ENCODE measurements at places on chromosomes 4 and X. TPM values are rescaled to one million over a fixed set of nuclear protein-coding genes. Genes with fewer than 3 reads are reported as not detected.

The GNRHR gene
- not detected for polyA plus RNA-seq

The TLR2 gene
- 2.1 TPM for polyA plus RNA-seq

The SERTM2 gene
- not detected for polyA plus RNA-seq

The DCAF8L2 gene
- polyA plus RNA-seq, result not detected

The SPANXB1 gene
- not detected for polyA plus RNA-seq

DNA sequence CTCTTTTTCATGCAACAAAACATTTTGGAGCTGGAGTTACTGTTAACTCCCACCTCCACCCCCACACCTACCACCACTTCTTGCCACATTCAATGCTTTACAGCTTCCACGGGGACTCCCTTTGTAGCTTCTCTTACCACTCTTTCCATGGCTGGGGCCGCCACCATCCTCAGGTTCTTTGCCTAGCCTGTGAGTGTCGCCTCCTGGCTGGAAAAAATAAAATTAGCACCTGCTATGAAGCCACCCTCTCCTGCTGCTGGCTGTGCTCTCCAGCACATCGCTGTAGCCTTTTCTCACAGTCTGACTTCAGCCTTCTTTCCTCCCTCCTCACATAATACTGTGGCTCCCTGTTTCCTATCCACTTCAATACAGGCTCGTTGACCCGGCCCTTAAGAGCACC lies 114.4 kb downstream of the FRAS1 start:
- no peaks in the 10 kb centered on the region for H3K36me3 ChIP-seq
- H3K4me1 ChIP-seq, result no peaks in the 10 kb centered on the region
- no peak overlapping the region for H3K27ac ChIP-seq
- DNase-seq, result no peak

DNA sequence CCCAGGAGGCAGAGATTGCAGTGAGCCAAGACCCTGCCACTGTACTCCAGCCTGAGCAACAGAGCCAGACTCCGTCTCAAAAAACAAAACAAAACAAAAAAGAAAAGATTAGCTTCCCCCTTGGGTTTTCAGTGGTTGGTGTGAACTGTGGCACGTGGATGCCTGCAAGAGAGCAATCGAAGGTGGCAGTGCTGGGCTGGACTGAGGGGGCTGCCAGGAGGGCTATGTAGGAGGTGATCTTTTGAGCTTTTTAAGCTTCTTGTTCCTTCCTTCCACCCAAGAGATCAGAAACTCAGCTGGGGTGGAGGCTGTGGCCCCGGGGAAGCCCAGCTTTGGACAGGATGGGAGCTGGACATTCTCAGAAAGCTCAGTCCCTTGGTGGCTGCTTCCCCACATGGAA lies 49.6 kb downstream of the PRPS1 start:
- H3K27ac ChIP-seq, result peak overlapping the region; percentile 98
- peaks cover 8% of the 10 kb centered on the region for H3K36me3 ChIP-seq
- peaks cover 61% of the 10 kb centered on the region for H3K4me1 ChIP-seq
- peak overlapping the region; percentile 81 for H3K4me3 ChIP-seq

GRCh38 chr4:152655272-152656129 lies 24.3 kb downstream of the TMEM154 start:
- H3K4me1 ChIP-seq, result peaks cover 63% of the 10 kb centered on the region
- no peak for DNase-seq
- peaks cover 24% of the 10 kb centered on the region for H3K36me3 ChIP-seq
- H3K27me3 ChIP-seq, result no peaks in the 10 kb centered on the region
- peak overlapping the region; percentile 59 for H3K4me3 ChIP-seq

- no peak overlapping the region for H3K27ac ChIP-seq
- peaks cover 4% of the 10 kb centered on the region for H3K36me3 ChIP-seq
- no peaks in the 10 kb centered on the region for H3K27me3 ChIP-seq
- no peaks in the 10 kb centered on the region for H3K4me1 ChIP-seq
- H3K4me3 ChIP-seq, result no peak overlapping the region
Observed at GRCh38 chrX:31123335-31123734, 51.5 kb upstream of the FTHL17 start.

DNA sequence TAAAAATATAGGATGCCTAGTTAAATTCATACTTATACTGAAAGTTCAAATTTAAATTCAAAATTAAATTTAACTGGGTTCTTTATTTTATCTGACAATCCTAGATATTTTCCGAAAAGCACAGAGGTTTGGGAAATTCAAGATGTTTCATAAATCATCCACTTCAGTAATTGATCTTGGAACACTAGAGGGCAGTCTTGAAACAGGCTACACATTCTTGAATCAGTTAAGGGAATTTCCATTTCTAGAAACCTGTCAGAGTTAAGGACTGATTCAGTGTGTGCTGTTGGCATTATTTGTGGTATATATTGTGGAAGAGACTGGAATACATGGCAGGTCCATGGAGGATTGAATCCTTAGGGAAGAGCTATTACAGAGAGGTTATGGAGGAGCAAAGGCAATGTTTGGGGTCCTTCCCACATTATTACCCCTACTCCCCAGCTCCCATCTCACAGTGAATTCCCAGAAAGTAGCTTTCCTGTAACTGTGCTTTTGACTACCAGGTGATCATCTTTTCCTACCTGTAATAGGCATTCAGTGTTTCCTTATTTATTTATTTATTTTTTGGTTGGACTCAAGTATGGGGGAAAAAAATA lies 92.9 kb downstream of the EGF start:
- no peaks in the 10 kb centered on the region for H3K27me3 ChIP-seq
- no peak overlapping the region for H3K27ac ChIP-seq
- no peaks in the 10 kb centered on the region for H3K36me3 ChIP-seq
- no peak overlapping the region for H3K4me3 ChIP-seq
- H3K4me1 ChIP-seq, result no peaks in the 10 kb centered on the region
- peak; percentile 37 for DNase-seq

DNA sequence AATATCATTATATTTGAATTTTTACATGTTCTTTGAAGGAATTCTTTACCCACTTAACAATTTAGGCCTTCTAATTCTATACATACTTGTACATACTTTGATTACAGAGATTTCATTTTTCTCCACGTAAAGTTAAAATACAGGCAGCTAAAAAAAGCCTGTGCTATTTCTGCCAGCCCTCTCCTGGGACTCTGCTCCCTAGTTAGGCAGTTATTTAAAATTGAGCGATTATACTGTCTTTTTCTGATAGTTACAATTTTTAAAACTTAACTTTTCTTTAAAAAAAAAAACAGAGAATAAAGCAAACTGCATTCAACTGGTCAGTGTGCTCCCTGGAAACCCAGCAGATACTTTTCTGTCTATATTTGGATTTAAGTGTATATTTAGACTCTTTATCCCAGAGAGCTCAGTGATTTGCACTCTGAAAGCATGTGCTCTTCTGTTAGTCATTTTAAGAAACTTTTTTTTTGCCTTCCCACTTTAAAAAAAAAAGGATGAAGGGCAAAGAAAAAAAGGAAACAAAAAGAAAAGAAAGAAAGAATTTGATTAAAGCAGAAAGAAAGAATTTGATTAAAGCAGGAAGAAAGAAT lies 18.1 kb upstream of the FAM241A start:
- H3K4me1 ChIP-seq, result no peaks in the 10 kb centered on the region
- no peak overlapping the region for H3K4me3 ChIP-seq
- H3K36me3 ChIP-seq, result no peaks in the 10 kb centered on the region
- H3K27me3 ChIP-seq, result no peaks in the 10 kb centered on the region
- DNase-seq, result no peak

DNA sequence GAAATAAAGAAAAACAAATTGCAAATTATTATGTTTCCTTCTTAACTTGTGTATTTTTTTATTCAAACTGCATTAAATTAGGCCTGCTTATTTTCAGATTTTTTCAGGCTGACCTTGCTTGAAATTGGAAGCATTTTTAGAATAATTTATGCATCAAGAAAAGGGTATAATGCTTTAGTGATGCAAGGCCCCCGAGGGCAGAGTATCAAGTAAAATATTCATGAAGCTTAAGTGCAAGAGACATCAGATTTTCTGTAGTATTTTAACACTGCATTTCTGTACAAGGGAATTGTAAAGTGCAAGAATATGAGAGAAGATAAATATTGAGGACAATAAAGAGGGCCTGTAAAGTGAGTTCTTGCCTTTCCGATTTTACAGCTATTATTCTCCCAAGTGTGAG lies 485.8 kb upstream of the ATOH1 start:
- DNase-seq, result no peak
- H3K4me1 ChIP-seq, result no peaks in the 10 kb centered on the region
- H3K27me3 ChIP-seq, result no peaks in the 10 kb centered on the region
- no peak overlapping the region for H3K27ac ChIP-seq
- no peaks in the 10 kb centered on the region for H3K36me3 ChIP-seq

- no peak overlapping the region for H3K4me3 ChIP-seq
- no peaks in the 10 kb centered on the region for H3K27me3 ChIP-seq
- no peak for DNase-seq
- H3K36me3 ChIP-seq, result no peaks in the 10 kb centered on the region
Observed at GRCh38 chr4:3249711-3250437, 915 bp downstream of the MSANTD1 start.
